ENCODE measurements at places on chromosomes 6 and 20.

DNA sequence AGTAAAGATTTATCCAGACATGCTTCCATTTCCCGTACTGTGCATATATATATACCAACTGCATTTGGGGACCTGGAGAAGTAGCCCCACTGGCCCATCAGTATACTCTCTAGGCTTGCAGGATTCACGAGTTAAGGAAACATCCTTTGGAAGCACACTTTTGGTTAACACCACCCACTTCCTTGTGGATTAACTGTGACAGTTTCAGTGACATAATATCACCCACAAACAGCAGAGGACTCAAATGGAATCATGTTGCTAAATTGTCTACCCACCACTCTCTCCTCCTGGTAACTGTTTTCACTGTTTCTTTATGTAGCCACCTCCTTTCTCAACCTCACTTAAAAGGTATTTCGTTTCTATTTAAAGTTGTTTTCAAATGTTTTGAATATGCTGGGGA lies 55.0 kb downstream of the PROKR2 start:
- DNase-seq = no peak

GRCh38 chr6:118959903-118960302 lies 24.9 kb upstream of the MCM9 start:
- no peak for DNase-seq

GRCh38 chr6:125586074-125586473 lies 163.4 kb upstream of the HEY2 start:
- DNase-seq = no peak

- no peak for DNase-seq
Observed at GRCh38 chr6:146664871-146665360, 66.1 kb downstream of the ADGB start.

- peak; percentile 11 for DNase-seq
Observed at GRCh38 chr6:112780498-112781096, 433.5 kb downstream of the RFPL4B start.

DNA sequence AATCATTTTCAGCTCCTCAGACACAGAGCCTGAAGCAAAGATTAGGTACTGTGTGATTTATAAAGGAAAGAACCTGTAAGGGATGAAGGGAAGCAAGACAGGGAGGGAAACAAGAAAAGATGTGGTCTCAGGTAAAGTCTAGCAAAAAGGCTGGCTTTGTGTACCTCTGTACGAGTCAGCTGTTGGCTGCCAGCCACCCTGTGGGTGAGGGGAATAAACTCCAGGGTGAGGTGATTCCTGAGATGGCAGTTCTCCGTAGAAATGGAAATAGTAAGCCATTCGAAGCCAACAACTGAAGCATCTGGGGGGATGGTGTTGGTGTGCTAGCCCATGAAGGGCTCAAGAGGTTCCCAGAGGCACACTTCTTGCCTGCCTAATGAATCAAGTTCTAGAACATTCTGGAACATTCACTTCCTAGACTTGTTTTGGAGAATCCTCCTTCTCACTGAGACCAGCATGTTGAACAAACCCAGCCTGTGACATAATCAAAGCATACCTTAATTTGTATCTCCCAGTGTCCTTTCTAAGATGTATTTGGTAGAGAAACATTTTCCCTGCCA lies 10.6 kb upstream of the TTPAL start:
- no peak for DNase-seq

- no peak for DNase-seq
Observed at GRCh38 chr6:81172056-81172740, 580.3 kb downstream of the TENT5A start.

- no peak for DNase-seq
Observed at GRCh38 chr20:47285189-47285588, 71.3 kb downstream of the ZMYND8 start.

- no peak for DNase-seq
Observed at GRCh38 chr20:62671765-62672164, 29.5 kb downstream of the SLCO4A1 start.

DNA sequence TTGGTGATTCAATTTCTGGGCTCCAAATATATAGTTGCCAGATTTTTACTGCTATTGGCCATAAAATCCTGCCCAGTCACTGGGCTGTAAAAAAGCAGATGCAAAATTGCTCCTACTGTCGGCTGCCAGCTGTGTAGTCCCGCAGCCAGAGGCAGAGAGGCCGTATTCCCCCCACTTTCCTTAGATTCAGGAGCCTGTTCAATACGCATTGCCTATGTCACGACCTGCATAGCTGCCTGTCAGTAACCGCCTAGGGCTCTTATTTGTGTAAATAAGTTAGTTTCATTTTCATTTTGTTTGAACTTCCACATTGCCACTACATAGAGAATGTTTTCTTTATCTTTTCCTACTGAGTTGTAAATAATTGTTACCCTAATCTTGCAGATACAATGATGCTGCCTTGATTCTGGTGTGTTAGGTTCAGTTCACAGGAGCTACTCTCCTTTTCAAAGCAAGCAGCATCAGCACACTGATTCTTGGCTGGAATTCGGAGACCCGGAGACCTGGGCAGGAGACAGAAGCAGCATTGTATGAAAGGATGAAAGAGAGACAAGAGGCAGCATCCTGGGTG lies 46.0 kb upstream of the UST start:
- DNase-seq = no peak

DNA sequence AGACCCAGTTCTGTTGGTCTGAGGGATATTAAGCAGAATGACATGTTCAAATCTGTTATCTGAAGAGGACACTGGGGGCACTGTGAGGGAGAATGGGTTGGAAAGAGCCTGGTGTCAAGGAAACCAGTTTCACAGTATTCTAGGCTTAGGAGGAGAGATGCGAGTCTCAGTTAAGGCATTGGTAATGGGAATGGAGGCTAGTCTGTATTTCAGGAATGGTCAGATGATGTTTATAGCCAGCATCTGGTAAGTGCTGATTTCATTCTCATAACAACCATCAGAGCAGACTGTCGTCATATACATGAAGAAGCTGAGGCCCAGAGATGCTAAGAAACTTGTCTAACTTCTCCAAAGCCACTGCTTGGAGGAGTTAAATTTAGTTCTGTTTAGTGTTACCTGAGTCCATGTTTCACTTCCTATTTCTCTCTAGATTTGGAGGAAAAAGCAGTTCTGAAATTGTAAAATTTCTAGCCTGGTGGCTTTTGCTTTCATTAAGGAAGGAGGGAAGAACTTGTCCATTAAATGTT lies 242.0 kb downstream of the ARID1B start:
- no peak for DNase-seq

- no peak for DNase-seq
Observed at GRCh38 chr6:53805725-53806124, 10.9 kb downstream of the LRRC1 start.

- no peak for DNase-seq
Observed at GRCh38 chr20:45087814-45088213, 13.1 kb downstream of the KCNS1 start.

DNA sequence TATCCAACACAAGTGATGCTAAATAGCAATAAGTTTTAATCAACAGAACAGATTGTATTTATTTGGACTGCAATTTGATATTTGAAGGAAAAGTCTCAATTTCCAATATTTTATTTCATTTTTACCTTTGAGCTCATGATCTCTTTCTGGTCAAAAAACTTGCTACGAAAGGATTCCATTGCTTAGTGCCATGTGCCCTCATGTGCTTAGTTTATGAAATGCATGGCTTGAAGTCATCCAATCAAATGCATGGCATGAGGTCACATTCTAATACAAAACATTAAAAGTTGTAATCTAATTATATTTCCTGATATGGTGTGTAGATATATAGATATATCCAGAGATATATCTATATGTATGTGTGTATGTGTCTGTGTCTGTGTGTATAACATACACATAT lies 321.2 kb upstream of the ADGRB3 start:
- DNase-seq = no peak

DNA sequence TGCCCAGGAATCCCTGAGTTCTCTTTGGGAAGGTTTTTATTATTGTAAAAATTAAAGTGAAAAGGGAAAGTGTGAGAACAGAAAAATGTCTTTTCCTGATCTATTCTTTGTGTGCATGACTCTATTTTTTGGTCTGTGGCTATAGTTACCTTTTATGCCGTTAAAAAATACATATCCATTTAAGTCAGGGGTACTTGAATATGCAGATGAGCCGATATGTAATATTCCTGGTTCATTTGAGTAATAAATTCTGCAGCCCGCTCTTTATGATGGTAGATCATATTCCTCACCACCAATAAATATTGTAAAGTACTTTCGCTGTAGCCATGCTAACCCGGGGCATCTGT lies 503 bp upstream of the MYT1 start:
- DNase-seq = no peak

GRCh38 chr6:13068586-13069210 lies 259.6 kb downstream of the TBC1D7 start:
- DNase-seq = peak; percentile 54

- no peak for DNase-seq
Observed at GRCh38 chr6:148128014-148128730, 214.5 kb upstream of the SASH1 start.

DNA sequence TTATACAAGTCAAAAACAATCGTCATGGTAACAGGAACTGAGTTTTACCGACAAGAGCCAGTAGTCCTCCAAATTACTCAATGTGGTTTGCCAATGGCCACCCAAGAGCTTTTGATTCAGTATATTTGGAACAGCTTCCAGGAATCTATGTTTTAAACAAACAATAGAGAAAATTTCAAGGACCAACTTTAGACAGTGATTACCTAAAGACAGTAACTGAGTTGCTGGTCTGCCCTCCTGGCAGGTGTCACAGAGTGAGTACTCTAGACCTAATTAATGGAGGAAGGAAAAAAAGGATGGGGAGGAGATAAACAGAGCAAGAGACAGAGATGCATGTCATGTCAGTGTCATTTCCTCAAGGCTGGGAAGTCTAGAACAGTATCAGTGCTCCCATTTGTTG lies 361.3 kb upstream of the BTBD3 start:
- no peak for DNase-seq

DNA sequence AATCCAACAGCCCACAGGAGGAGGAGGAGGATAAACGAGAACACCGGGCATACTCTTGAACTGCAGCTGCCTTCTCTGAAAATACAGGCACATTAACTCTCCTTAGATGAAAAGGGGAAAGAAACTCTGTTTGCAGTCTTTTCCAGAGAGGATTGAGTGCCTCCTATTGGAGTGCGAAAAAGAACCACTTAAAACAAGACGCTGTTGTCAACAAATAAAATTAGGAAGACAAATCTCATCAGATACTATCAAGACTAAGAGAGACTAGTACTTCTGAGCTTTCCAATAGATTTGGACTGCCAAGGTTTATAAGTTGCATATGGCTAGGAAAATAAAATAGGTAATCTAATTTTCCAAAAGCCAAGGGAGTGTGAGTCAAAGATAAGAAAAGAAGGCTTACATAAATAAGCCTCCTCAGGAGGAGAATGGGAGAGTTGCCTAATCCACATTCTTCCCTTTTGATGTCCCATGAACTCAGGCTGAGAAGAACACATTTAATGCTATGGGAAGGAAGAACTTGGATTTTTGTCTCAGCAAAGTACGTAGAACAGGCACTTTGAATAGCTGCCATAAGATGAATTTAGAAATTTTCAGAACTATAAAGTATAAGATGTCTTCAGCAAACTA lies 154.7 kb downstream of the ARHGAP18 start:
- DNase-seq = no peak

DNA sequence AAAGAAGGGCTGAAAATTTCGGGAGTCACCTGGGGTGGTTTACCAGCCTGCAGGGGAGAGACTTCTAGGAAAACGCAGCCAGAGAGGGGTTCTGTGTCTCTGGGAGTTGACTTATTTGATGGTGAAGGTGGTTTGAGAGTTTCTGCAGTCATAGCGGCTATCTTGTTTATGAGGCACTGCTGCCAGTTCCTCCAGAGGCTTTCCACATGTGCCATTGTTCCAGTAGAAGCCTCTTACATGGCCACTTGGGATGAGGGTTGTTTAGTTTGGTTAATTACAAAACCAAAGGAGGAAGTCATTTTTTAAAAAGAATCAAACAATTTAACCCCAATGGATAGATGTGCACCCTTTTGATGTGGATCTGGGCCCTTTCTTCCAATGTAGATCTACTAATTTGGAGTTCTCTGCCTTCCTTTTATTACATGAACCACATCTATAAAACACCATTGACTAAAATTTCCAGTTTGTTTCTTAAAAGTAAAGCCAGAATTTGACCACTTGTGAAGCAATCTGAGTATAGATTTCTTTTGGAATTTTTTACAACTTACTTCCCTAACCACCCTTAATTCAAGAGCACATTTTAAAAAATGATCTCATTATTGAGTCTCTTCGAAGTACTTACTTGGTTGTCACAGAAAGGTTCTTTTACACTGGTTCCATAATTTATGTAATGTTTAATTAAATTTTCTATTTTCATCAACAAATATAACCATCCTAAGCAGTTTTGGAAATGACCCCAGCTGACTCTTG lies 97.6 kb downstream of the TCP11 start:
- no peak for DNase-seq

DNA sequence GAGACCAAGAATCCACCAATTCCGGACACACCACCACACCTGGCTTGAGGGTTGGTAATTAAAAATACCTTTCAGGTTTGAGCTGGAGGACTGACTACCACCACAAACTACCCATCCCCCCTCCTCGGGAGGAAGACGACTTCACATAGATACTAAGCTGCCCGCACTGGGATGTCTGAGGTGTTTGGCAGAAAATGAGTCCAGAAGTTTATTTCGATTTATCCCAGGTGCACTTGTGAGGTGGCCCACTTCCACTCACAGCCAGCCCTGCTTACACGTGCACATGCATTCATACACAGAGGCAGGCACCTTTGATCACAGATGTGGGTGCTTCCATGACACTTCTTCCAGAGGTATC lies 187.1 kb downstream of the ID4 start:
- no peak for DNase-seq

- no peak for DNase-seq
Observed at GRCh38 chr6:47302043-47302442, 7.7 kb downstream of the TNFRSF21 start.

- DNase-seq = no peak
Observed at GRCh38 chr6:151445482-151445881, 6.4 kb downstream of the RMND1 start.

DNA sequence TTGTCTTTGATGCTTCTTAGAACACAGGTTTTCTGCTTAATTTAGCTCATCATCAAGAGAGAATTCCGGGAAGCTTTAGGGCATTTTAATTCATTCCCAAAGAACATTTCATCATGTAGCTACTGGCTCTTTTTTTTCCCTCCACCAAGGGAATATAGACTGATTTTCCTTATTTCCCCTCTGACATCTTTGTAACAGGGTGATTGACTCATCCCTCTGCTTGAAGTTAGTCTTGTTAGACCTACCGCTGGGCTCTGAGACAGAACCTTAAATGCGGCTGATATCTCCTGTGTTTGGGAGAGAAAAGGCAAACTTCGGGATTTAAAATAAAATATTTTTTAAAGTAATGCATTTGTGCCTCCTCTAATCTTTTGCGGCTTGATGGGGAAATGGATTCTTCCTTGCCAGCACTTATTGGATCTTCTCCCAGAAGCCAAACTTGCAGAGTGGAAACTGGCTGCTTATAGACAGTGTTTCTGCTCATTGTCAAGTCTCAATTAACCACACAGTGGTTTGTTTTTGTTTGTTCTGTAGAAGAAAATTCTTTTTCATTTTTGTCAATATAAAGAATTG lies 272.7 kb upstream of the PLCB4 start:
- DNase-seq = no peak

- no peak for DNase-seq
Observed at GRCh38 chr6:157314705-157315321, 8.5 kb downstream of the TMEM242 start.
